ENCODE measurements at places on chromosomes 7 and 10. TPM values are rescaled to one million over a fixed set of nuclear protein-coding genes. Genes with fewer than 3 reads are reported as not detected.

DNA sequence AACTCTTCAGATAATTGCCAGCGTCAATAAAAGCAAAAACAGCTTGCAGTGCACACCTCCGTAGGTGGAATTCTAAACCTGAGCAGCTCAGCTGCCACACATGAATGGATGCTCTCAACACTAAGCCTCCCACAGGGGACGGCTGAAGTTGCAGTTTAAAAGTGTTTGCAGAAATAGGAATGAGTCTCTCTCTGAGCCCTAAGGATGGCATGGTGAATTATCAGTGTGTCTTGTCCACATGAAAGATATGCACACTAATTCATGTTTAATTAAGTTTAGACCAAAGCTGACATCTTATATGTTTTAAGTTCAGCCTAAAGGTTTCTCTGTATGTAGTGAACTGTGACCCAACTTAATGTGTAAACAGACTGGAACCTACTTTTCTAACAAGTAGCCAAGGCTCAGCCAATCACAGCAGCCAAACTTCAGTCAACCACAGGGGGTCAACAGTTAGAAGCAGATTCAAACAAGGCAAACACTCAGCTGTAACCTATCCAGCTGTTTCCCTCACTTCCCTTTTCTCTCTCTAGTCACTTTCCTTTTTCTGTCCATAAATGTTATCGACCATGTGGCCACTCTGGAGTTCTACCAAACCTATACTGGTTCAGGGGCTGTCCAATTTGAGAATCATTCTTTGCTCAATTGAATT lies 38.1 kb downstream of the CTTNBP2 start:
- no peak for DNase-seq

GRCh38 chr10:113712755-113713639 lies 33.3 kb downstream of the CASP7 start:
- no peak for DNase-seq

DNA sequence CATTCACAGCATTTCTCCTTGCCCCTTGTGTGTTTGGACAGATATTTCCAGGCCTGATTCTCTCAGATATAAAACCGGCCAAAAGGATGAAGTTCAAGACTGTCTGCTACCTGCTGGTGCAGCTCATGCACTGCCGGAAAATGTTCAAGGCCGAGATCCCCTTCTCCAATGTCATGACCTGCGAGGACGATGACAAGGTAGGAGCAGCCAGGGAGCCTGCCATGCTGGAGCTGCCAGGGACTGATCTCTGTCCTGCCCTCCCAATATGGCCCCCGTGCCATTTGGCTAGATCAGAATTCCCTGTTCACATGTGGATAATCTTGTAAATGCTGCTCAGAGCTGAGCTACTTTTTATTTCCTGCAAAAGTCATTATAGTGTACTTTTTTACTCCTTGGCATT lies 87.8 kb downstream of the ADCY1 start:
- DNase-seq = no peak

DNA sequence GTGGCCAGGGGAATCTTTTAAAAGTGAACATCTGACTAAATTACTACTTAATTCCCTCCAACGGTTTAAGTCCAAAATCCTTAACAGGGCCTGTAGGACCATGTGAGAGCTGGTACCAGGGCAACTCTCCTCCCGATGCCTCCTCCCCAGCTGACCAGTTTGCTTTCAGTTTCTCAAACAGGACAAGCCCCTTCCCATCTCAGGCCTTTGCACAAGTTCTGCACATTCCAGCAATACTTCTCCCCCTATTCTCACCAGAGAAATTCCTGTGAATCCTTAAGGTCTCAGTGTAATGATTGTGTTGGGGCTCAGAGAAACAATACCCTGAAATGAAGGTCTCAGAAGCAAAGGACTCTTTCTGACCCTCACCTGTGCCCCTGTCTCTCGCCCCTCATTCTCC lies 8.0 kb upstream of the CALHM1 start:
- no peak for DNase-seq

- DNase-seq = no peak
These were observed 124.2 kb downstream of the INHBA start for GRCh38 chr7:41578700-41579099.

DNA sequence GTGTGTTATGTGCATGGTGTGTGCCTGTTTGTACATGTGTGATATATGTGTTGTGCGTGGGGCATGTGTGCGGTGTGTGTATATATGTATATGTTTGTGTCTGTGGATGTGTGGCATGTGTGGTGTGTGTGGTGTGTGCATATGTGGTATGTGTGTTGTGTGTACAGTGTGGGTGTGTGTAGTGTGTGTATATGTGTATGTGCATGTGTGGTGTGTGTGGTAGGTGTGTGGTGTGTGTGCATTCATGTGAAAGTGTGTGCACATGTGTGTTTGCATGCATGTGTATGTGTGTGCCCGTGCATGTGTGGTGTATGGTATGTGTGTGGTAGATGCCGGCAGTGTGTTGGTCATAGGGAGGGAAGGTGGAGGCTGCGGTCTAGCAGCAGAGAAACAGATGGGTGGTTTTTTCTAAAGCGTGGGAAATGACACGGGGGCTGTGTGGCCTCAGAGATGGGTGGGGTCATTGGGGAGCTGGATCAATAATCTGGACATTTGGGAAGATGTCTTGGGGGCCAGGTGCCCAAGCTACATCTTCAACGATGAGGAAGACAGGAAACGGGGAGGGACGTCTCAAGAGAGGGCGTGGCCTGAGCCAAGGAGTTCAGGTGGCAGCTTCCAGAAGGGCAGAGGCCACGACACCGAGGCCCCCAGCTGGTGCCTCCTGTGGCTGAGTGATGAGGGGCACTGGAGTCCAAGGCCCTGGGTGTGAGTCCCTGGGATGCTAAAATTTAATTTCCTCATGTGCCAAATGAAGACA lies 481.3 kb downstream of the DNAJB6 start:
- DNase-seq = no peak

GRCh38 chr10:25974897-25975459 lies 40.9 kb downstream of the MYO3A start:
- DNase-seq = no peak

DNA sequence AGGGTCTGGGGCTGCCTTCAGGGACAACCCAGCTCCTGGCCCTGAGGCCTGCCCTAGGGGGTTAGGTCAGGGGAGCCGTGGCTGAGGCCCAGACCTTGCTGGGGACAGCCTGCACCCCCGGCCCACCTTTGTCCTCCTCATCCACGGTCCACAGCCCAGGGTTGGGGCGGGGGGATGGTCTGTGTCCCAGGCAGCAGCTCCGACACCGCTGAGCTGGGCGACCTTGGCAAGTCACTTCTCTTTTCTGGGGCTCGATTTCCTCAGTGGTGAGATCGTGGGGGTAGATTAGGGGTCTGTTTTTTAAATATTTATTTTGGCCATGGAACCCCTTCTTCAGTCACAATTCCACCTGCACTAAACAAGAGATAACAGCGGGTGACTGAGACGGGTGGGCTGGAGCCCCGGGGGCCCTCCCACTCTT lies 30.9 kb downstream of the DNAJB12 start:
- no peak for DNase-seq

DNA sequence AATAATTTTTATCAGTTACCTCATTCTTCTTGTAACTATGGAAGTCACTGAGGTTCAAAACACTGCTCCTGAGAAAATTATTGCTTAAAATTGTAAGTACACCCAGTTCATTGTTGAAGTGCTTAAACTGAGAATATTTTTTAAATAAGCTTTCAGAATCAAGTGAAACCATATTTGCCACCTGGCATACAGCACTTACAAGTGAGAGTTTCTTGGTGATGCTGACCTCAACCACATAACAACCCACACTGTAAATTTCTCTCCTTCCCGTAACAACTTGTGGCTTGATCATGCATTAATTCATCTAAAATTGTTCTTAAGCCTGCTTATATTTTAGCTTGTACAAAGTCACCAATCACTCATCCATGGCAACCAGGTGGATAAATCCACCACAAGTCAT lies 34.0 kb downstream of the IMMP2L start:
- DNase-seq = no peak

GRCh38 chr7:318878-319661 lies 29.1 kb downstream of the FOXL3 start:
- no peak for DNase-seq

DNA sequence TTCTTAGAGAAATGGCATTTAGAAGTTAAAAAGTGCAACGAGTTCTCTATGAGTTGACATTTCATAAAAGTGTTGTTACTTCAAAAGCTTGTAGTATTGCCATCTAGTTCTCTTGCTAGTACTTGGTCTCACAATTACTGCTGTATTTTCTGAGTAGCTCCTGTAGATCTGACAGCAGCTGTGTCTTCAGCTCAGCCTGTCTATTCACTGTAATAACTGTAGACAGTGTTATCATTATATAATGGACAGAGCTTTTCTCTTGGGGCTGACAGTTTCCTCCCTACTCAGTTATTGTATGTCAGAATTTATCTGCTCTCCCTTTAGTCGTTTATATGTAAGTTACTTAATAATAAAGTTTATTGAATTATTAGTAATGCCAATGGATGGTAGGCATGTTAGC lies 388.7 kb upstream of the VSTM2A start:
- DNase-seq = no peak

- no peak for DNase-seq
These were observed 7.0 kb downstream of the C10orf67 start for GRCh38 chr10:23337616-23338015.

GRCh38 chr7:105791926-105792325 lies 84.5 kb downstream of the ATXN7L1 start:
- no peak for DNase-seq

- no peak for DNase-seq
These were observed 52.7 kb upstream of the BTRC start for GRCh38 chr10:101301111-101301731.

DNA sequence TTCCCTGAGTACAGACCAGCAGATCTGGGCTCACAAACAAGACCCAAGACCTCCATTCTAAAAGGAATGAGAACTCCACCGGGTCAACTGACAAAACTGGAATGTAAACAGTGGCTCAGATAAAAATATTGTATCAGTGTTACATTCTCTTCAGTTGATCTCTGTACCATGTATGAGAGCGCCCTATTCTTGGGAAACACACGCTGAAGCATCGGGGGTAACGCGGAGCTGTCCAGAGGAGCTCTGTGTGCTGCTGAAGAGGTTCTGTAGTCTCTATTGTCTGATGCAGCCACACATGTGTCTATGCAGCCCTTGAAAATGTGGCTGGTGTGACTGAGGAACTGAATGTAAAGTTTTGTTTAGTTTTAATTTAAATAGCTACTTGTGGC lies 39.7 kb downstream of the HIPK2 start:
- no peak for DNase-seq

- no peak for DNase-seq
These were observed 16.8 kb downstream of the ATP6V1F start for GRCh38 chr7:128879461-128879938.

DNA sequence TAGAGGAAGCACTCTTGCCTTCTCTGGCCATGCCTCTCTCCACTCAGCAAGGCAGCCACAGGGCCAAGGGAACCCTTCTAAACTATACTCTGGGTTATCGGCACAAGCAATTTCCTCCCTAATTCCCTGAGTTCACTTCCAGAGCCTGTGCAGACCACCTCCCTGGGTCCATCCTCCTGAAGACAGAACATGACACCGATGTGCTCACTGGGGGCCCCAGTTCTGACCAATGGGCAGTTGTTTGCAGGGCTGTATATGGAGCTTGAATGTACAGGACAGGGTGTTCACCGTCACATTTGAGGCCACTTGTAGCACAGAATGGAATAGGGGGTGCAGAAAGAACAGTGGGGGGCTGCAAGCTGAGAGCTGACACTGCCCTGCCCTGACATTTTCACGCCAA lies 77.7 kb downstream of the TFEC start:
- no peak for DNase-seq

- DNase-seq = no peak
These were observed at the start of gene LOXL4 for GRCh38 chr10:98267894-98268693. LOXL4 (minus strand) TSS chr10:98268194; CDS start chr10:98263019, 5,175 bp downstream.

DNA sequence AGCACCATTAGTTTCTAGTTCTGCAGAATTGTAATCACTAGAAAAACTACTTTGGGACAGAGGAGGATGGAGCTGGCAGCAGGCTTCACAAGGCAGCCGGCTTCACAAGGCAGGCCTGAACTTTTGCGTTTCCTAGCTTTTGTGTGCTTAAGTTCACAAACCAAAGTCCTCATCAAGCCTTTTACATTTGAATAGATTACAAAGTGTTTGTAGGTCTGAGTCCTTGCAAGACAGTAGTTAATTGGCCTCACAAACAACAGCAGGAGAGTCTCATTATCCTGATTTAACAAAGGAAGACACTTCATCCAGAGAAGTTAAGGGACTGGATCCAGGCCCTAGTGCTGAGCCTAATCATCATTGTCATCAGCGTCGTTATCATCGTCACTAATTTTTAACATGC lies 147.8 kb upstream of the AUTS2 start:
- DNase-seq = no peak

GRCh38 chr10:68826764-68827591 lies at the start of gene STOX1:
STOX1 (plus strand) TSS chr10:68827531; CDS start chr10:68827624, 93 bp downstream.
- DNase-seq = no peak

GRCh38 chr10:51139176-51139575 lies 64.9 kb downstream of the PRKG1 start:
- no peak for DNase-seq

GRCh38 chr7:69962186-69963065 lies 364.2 kb downstream of the AUTS2 start:
- DNase-seq = no peak

- no peak for DNase-seq
These were observed 225.5 kb downstream of the DOCK4 start for GRCh38 chr7:111980725-111981124.

GRCh38 chr7:131250331-131250730 lies 77.3 kb upstream of the MKLN1 start:
- no peak for DNase-seq

- no peak for DNase-seq
These were observed 161.7 kb upstream of the PLXDC2 start for GRCh38 chr10:19654576-19654975.

GRCh38 chr7:96674565-96674964 lies 35.1 kb downstream of the SEM1 start:
- DNase-seq = no peak

- DNase-seq = no peak
These were observed 55.4 kb downstream of the EEPD1 start for GRCh38 chr7:36208426-36208825.

- no peak for DNase-seq
These were observed 510 bp downstream of the ZSWIM8 start for GRCh38 chr10:73785721-73786511.

DNA sequence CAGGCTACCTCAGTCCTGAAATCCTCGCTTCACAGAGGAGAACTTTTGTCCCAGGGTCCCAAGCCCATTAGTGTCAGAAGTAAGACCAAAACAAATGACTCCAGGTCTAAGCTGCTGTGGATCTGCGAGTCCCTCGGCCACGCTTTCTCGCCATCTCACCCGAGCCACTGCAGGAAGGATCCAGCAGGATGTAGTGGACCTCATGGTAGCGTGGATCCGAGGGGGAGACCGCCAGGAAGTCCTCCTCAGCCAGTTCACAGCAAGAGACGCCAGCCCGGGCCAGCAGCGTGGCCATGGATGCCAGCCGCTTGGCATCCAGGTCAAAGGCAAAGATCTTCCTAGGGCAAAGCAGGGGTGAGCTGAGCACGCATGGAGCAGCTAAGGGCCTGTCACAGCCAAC lies 4.6 kb downstream of the NSUN5 start:
- no peak for DNase-seq

ADCYAP1R1 gene
- not detected for total RNA-seq

AZGP1 gene
- total RNA-seq = not detected

PON1 gene
- total RNA-seq = not detected

NKX2-3 gene
- total RNA-seq = not detected

RASA4B gene
- 2.3 TPM for total RNA-seq

CTTNBP2 gene
- 2.0 TPM for total RNA-seq

CALHM1 gene
- not detected for total RNA-seq

VENTX gene
- total RNA-seq = not detected

ABCC2 gene
- total RNA-seq = 0.17 TPM

TMEM270 gene
- total RNA-seq = not detected

GAD2 gene
- not detected for total RNA-seq

MYH16 gene
- total RNA-seq = 1.4 TPM

ELFN1 gene
- 0.23 TPM for total RNA-seq

CYP2C18 gene
- not detected for total RNA-seq

AKR1C3 gene
- total RNA-seq = 2.2 TPM

COBL gene
- total RNA-seq = 6.6 TPM

Data from epithelial cell of proximal tubule (primary cell).